ENCODE measurements at places on chromosomes 13 and 19.

GRCh38 chr13:76336889-76337844 lies 549.0 kb downstream of the KCTD12 start:
- H3K27ac ChIP-seq: no peak overlapping the region
- no peaks in the 10 kb centered on the region for H3K36me3 ChIP-seq
- H3K27me3 ChIP-seq: no peaks in the 10 kb centered on the region
- no peak for DNase-seq
- H3K4me3 ChIP-seq: no peak overlapping the region

DNA sequence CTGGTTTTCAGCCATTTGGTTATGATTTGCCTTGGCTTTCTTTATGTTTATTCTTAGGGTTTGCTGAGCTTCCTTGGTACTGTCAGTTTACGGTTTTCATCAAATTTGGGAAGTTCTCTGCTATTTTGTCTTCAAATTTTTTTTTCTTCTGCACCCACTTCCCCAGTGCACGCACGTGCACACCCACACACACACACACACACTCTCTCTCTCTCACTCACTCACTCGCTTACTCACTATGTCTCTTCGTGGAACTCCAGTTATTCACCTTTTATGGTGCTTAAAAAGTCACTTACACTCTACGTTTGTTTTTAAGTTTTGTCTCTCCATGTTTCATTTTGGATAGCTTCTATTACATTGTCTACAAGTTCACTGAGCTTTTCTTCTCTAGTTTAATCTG lies 7.1 kb downstream of the AKAP11 start:
- no peak overlapping the region for H3K27ac ChIP-seq
- H3K27me3 ChIP-seq: no peaks in the 10 kb centered on the region
- 0 out of 2 replicates have a peak, but pooled peaks cover 3% of the 10 kb centered on the region for H3K36me3 ChIP-seq
- no peak overlapping the region for H3K4me3 ChIP-seq

GRCh38 chr19:30689474-30689873 lies 317.3 kb downstream of the ZNF536 start:
- peaks cover 5% of the 10 kb centered on the region for H3K27me3 ChIP-seq
- no peak overlapping the region for H3K4me3 ChIP-seq
- H3K36me3 ChIP-seq: no peaks in the 10 kb centered on the region

DNA sequence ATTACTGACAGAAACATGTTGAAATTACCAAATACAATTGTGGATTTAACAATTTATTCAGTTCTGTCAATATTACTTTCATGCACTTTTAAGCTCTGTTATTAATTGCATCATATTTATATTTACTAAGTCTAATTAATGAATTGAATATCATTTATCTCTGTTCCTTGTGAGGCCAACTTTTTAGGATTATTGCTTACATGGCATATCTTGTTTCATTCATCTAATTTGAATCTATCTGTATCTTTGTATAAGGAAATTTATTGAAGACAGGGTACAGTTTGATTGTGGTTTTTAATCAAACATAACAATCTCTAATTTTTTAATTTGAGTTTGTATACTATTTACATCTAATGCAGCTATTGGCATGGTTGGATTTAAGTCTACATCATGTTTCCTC lies 249.9 kb upstream of the GPC6 start:
- no peak overlapping the region for H3K4me3 ChIP-seq
- H3K4me1 ChIP-seq: no peaks in the 10 kb centered on the region
- H3K36me3 ChIP-seq: no peaks in the 10 kb centered on the region
- DNase-seq: no peak
- no peaks in the 10 kb centered on the region for H3K27me3 ChIP-seq

GRCh38 chr13:75414036-75414827 lies 67.7 kb downstream of the TBC1D4 start:
- DNase-seq: no peak
- no peak overlapping the region for H3K27ac ChIP-seq
- no peak overlapping the region for H3K4me3 ChIP-seq
- no peaks in the 10 kb centered on the region for H3K27me3 ChIP-seq
- no peaks in the 10 kb centered on the region for H3K36me3 ChIP-seq

- no peak for DNase-seq
- no peaks in the 10 kb centered on the region for H3K27me3 ChIP-seq
- no peaks in the 10 kb centered on the region for H3K4me1 ChIP-seq
- H3K36me3 ChIP-seq: no peaks in the 10 kb centered on the region
- no peak overlapping the region for H3K4me3 ChIP-seq
- no peak overlapping the region for H3K27ac ChIP-seq
These were observed 9.7 kb upstream of the SPACA4 start for GRCh38 chr19:48596679-48597465.

- no peaks in the 10 kb centered on the region for H3K4me1 ChIP-seq
- H3K4me3 ChIP-seq: no peak overlapping the region
- H3K27me3 ChIP-seq: peaks cover 2% of the 10 kb centered on the region
- no peak overlapping the region for H3K27ac ChIP-seq
These were observed 37.6 kb downstream of the SOX21 start for GRCh38 chr13:94674609-94675348.

DNA sequence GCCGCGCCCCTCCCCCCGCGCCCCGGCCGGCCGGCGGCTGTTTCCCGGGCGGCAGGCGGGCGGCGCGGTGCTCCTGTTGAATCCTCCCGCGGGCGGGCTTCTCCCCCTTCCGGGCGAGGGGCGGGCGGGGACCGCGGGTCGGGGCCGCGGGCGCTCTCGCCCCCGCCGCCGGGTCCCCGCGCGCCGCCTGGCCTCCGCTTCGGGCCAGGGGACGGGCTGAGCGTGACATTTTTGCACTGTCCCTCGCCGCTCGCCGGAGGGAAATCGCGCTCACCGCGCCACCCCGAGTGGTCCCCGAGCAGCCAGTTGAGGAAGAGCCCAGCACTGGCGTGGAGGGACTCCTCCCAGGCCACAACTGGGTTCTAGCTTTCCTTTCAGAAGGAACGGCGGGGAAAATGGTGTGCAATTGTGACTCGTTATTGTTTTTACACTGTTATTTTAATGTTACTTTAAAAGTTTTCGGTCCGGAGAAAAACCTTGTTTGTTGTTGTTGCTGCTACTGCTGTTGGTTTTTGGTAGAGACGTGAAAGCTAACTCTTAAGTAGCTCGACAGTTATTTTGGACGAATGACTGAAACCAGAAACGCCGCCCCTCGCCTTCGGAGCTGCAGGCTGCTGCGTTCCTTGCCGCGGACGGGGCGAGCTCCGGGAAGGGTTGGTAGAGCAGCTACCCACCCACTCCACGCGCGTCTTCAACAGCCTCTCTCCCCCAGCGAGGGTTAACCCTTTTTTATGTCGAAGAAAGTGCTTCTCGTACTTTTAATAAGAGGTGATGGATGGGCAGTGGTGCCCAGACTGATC lies 959 bp downstream of the PDS5B start:
- H3K4me1 ChIP-seq: peaks cover 37% of the 10 kb centered on the region
- DNase-seq: peak; percentile 71
- H3K27ac ChIP-seq: peak overlapping the region; percentile 95
- H3K4me3 ChIP-seq: peak overlapping the region; percentile 96
- peaks cover 3% of the 10 kb centered on the region for H3K36me3 ChIP-seq

DNA sequence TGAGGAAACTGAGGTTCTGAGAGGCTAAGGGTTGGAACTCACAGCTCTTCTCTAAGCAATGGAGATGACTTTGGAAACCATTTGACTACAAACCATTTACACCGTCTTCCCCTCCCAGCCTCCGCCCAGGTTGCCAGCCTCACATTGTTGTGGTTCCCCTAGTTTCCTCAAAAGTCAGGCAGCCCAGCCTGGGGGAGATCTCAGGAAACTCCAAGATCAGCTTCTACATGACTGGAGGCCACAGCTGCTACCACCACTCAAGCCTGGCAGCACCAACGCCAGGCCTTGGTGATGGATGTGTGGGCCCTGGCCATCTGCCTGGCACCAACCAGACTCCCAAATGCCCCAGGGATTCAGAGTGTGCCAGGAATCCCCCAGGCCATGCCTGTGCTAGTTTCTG lies 207.9 kb downstream of the TSHZ3 start:
- H3K27me3 ChIP-seq: no peaks in the 10 kb centered on the region
- no peaks in the 10 kb centered on the region for H3K4me1 ChIP-seq
- H3K36me3 ChIP-seq: no peaks in the 10 kb centered on the region
- DNase-seq: no peak
- H3K27ac ChIP-seq: no peak overlapping the region

- H3K4me3 ChIP-seq: no peak overlapping the region
- H3K27me3 ChIP-seq: no peaks in the 10 kb centered on the region
- DNase-seq: no peak
- no peak overlapping the region for H3K27ac ChIP-seq
These were observed 1.4 kb downstream of the CLEC4G start for GRCh38 chr19:7730286-7731217.

DNA sequence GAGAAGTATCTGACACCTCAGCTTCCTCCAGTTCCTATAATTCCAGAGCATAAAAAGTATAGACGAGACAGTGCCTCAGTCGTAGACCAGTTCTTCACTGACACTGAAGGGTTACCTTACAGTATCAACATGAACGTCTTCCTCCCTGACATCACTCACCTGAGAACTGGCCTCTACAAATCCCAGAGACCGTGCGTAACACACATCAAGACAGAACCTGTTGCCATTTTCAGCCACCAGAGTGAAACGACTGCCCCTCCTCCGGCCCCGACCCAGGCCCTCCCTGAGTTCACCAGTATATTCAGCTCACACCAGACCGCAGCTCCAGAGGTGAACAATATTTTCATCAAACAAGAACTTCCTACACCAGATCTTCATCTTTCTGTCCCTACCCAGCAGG lies 3.1 kb downstream of the KLF5 start:
- H3K4me3 ChIP-seq: no peak overlapping the region
- peaks cover 32% of the 10 kb centered on the region for H3K4me1 ChIP-seq
- no peak for DNase-seq
- no peaks in the 10 kb centered on the region for H3K36me3 ChIP-seq

- H3K4me3 ChIP-seq: no peak overlapping the region
- H3K27ac ChIP-seq: no peak overlapping the region
- H3K36me3 ChIP-seq: no peaks in the 10 kb centered on the region
- H3K4me1 ChIP-seq: no peaks in the 10 kb centered on the region
- no peaks in the 10 kb centered on the region for H3K27me3 ChIP-seq
These were observed 40.7 kb upstream of the STARD13 start for GRCh38 chr13:33326246-33326645.

- peaks cover 35% of the 10 kb centered on the region for H3K36me3 ChIP-seq
- H3K4me1 ChIP-seq: peaks cover 38% of the 10 kb centered on the region
- no peak overlapping the region for H3K27ac ChIP-seq
- H3K4me3 ChIP-seq: no peak overlapping the region
- DNase-seq: no peak
- no peaks in the 10 kb centered on the region for H3K27me3 ChIP-seq
These were observed 116.1 kb downstream of the LRCH1 start for GRCh38 chr13:46668931-46669525.

DNA sequence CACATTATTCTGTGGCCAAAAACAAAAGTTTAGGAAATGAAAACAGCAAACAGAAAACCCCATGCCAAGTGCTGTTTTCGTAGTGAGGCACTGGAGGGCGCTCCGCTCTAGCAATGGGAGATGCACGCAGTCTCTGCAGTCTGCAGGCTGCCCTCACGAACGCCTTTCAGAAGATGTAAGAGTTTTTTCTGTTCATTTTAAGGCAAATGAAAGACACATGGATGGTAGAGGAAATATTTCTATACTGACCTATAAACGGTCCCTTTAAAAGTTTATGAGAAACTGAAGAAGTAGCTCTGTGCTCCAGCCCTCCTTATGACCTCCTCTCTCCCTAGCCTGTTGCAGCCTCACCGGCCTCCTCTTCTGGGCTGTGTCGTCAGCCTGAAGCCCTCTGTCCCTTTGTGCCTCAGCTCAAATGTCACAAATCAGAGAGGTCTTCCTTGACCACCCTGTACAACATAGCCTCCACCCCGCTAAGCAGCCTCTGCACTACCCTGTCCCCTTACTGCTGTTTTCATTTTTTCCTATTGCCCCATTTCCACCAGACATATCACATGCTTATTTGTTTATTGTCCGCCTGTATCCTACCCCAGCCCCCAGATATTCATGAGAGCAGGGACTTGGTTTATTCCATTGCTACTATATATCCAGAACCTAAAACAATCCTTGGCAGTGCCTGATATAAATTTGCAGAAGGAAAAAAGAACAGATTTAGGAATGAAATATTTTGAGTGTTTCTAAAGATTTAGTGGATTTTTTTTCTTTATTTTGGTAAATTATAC lies 116.4 kb downstream of the TM9SF2 start:
- no peak overlapping the region for H3K27ac ChIP-seq
- H3K36me3 ChIP-seq: no peaks in the 10 kb centered on the region
- H3K27me3 ChIP-seq: no peaks in the 10 kb centered on the region
- no peak overlapping the region for H3K4me3 ChIP-seq
- no peak for DNase-seq
